Activated naive CD8-positive, alpha-beta T cell treated with anti-CD3 and anti-CD28 coated beads, Interleukin-2, amount 50 U/mL, for 24 hours (primary cell): ENCODE measurements at places on chromosomes 16 and 17.

- DNase-seq, result no peak
Observed at GRCh38 chr17:69246202-69246601, 17.6 kb upstream of the ABCA10 start.

GRCh38 chr17:52271781-52272180 lies 113.3 kb upstream of the CA10 start:
- no peak for DNase-seq

GRCh38 chr16:78474762-78475161 lies 375.3 kb downstream of the WWOX start:
- DNase-seq, result no peak

DNA sequence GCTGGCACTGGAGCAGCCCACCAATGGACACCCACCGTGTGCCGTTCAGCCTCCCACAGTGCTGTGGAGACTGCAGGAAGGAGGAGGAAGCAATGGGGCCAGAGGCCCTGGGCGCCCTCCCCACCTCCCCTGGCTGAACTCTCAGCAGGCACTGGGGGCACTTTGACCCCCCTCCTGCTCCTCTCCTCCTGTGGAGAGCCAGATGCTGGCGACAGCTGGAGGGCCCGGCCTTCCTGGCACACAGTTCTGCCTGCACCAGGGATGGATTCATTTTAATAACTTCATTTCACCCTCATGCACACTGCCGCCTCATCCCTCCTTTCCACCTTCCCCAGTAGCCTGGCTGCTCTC lies 6.0 kb downstream of the NXPH3 start:
- DNase-seq, result no peak

GRCh38 chr16:83912519-83913244 lies 13.8 kb downstream of the MLYCD start:
- DNase-seq, result no peak
